NCI-H226 (cell line): ENCODE measurements at places on chromosomes 7 and 10.
A peak's percentile ranks its signal among the peaks of the same experiment; 100 is the strongest.

DNA sequence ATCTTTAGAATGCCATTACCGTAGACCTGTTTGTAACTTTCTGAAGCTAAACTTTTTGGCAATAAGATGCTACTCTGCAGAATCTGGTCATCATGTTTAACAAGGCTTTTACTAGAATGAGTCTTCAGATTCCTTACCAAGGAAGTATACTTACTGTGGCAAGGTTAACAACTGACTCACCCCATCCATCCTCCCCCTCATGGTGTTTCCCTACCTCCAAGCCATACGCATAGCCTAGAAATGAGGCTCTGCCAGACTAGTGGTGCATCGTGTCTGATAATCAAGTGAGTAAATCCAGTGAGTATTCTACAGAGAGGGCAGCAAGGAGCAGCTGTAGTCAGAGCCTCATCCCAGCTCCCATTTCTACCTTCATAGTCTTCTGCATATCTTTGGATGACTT is 223.6 kb downstream of the IPMK start:
- DNase-seq = peak; percentile 96

GRCh38 chr7:101096331-101096956 is 11.2 kb downstream of the TRIM56 start:
- DNase-seq = no peak

- DNase-seq = no peak
These were observed 63.8 kb downstream of the ZNF438 start for GRCh38 chr10:30967650-30968410.

- no peak for DNase-seq
These were observed 2.5 kb downstream of the H2BK1 start for GRCh38 chr7:151207804-151208203.

GRCh38 chr10:13803566-13804554 is 217.1 kb downstream of the PRPF18 start:
- no peak for DNase-seq
